ENCODE measurements at places on chromosomes 2 and 18.

- no peak for DNase-seq
These were observed 68.0 kb upstream of the IGFBP5 start for GRCh38 chr2:216763396-216763795.

GRCh38 chr2:185291035-185291647 is 447.5 kb upstream of the FSIP2 start:
- peak; percentile 36 for DNase-seq

- DNase-seq, result no peak
These were observed 104.8 kb downstream of the ST6GAL2 start for GRCh38 chr2:106781196-106781595.

- DNase-seq, result no peak
These were observed 20.7 kb upstream of the KCTD1 start for GRCh38 chr18:26568926-26569665.

DNA sequence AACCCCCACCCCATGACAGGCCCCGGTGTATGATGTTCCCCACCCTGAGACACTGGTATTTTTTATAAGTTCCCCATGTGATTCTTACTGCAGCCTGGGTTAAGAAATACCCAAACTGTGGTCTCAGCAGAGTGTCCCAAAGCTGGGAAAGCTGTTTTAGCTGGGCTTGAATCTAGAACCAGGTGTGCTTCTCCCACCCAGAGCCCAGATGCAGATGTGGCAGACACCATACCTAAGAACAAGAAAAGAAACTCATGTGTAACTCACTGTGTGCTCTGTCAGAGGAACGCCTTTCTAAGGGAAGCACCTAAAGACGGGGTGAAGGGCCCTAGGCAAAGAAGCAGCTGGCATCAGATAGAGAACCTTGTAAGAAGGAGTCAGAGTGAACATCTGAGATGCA is 23.9 kb downstream of the DOK1 start:
- DNase-seq, result no peak

Data from A172 (cell line).